ENCODE measurements at places on chromosomes 11 and 22. TPM values are rescaled to one million over a fixed set of nuclear protein-coding genes. Genes with fewer than 3 reads are reported as not detected.

ACP2 gene
- total RNA-seq, result 60.8 TPM

EI24 gene
- 94.6 TPM for total RNA-seq

KRTAP5-7 gene
- not detected for total RNA-seq

APLNR gene
- total RNA-seq, result 0.05 TPM

NXPE4 gene
- not detected for total RNA-seq

OR10D3 gene
- not detected for total RNA-seq

SMC1B gene
- total RNA-seq, result not detected

GGTLC2 gene
- not detected for total RNA-seq

KREMEN1 gene
- 84.1 TPM for total RNA-seq

GRCh38 chr22:24433828-24434470, 6.5 kb downstream of the ADORA2A start:
- peak; percentile 49 for DNase-seq

DNA sequence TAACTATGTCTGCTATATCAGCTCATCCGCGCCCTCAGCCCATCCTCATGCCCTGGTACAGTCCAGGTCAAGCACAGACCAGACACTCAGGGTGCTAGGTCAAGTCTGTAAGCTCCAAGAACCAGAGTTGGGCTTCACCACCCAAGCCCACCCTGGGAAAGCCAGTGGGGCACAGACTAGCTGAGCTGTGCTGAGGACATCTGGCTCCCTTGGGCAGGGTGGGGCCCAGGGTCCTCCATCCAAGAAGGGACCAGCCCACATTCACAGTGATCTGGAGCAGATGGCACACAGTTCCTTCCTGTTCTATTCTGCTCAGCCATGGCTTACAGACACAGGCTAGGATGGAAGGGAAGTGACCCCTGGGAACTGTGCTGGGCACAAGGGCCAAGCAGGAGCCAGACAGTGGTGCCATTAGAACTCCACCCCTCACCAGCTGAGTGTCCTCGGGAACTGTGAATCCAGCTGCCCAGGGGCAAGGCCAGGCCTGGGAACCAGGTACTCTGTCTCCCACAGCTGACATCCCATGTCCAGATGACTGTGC, 9.1 kb downstream of the P2RY6 start:
- DNase-seq, result no peak

GRCh38 chr22:28600546-28601143, 79.0 kb downstream of the TTC28 start:
- peak; percentile 66 for DNase-seq

DNA sequence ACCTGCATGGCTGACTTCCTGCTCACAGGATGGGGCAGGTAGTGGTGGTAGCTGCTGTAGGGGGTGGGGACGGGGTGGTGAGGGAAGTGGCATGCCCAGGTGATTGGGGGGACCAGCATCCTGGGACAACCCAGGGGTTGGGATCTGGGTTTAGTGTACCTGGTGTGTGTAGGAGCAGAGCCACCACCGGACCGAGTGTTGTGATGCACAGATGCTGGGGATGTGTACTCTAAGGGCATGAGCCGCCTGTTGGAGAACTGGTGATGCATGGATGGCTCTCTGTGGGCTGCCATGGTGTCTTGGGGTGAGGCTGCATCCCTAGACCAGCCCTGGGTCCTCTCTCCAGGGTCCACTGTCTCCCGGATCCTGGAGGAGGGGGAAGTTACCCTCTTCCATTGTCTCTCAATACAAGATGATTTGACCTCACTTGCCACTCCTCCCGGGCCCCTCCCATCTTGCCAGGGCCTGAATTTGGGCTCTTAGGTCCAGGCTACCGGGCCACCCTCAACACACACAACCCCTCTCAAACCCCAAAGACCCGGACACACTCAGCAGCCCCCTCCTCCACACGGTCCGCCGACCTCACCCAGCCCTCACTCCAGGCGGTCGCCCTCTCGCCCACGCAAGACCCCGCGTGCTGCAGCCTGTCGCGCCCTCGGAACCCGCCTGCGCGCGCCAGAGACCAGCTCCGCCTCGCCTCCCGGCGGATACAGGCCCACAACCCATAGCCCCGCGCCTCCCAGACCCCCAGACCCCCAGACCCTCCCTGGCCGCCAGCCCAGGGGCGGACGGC, 619 bp downstream of the LRRC75B start:
- peak; percentile 19 for DNase-seq

DNA sequence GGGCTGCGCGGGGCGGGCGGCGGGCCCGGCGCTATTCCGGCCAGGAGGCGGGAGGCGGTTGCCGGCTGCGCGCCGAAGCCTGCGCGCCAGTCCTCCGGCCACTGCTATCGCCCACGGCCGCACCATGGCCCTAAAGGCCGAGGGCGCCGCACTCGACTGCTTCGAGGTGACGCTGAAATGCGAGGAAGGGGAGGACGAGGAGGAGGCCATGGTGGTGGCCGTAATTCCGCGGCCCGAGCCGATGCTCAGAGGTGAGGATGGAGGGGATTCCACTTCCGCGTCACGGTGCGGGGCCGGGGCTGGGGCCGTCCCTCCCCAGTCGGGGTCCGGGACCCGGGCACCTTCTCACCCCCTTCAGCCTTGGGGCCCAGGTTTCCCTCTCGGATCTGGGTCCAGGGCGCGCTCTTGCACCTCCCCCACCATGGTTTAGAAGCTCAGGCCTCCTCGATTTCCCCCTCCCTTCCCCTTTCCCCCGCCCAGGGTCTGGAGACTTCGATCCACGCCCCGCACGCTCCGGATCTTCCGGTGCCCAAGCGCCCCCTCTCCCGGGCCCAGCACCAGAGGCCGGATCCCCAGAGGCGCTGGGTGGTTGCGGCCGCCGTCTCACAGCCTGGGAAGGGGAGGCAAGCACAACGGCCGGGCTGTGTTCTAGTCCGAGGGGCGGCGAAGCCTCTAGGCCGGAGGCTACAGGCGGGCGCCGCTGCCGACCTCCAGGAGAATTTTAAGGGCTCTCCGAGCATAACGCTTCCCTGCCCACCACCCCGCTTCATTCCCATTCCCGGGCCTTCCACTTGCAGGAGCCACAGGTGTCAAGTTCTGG, 517 bp downstream of the SPINDOC start:
- peak; percentile 63 for DNase-seq

DNA sequence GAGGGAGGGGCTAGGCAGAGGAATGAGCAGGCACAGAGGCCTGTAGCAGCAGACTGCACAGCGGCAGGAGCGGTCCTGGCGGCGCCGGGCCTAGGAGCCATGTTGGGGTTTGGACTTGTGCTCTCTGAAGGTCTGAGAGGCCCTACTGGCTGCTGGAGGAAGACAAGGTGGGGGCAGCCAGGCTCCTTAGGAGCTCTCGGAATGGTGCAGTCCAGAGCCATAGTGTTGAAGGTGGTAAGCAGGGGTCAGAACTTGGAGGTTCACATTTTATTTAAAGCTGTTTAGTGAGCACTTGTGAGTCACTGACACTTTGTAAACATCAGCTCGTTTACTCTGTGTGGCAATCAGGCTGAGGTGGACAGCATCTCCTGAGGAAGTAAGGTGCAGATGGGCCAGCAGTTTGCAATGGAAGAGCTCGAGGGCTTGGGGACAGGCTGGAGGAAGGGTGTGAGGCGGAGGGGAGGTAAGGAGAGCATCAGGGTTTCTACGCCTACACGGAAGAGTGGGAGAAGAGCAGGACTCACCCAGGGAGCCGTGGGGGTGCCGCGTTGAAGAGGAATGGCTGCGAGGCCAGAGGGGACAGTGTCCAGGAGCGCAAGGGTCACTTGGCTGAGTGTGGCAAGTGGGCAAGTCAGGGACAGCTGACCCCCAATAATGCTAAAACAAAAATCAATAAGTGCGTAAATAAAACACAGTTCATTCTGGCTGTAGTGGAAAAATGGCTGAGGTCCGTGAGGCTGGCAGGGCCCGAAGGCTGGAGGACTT, 10.0 kb upstream of the TMEM191C start:
- no peak for DNase-seq

- no peak for DNase-seq
Observed at GRCh38 chr11:66410191-66410590, 10.6 kb upstream of the NPAS4 start.

DNA sequence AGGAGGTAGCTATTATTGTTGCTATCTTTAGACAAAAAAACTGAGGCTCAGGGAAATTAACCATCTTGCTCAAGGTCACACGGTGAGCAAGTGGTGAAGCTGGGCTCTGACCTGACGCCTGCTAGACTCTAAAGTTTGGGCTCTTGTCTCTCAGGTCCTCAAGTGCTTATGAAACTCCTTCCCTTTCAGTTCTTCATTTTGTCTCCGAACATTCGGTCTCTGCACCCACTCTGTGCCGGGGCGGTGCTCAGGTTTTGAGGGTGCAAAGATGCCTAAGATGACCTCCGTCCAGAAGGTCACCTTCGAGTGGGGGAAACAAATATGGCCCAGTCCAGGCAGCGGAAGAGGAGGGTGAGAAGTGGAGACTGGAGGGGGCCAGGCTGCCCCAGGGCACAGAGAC, 16.0 kb downstream of the OVOL1 start:
- DNase-seq, result no peak

DNA sequence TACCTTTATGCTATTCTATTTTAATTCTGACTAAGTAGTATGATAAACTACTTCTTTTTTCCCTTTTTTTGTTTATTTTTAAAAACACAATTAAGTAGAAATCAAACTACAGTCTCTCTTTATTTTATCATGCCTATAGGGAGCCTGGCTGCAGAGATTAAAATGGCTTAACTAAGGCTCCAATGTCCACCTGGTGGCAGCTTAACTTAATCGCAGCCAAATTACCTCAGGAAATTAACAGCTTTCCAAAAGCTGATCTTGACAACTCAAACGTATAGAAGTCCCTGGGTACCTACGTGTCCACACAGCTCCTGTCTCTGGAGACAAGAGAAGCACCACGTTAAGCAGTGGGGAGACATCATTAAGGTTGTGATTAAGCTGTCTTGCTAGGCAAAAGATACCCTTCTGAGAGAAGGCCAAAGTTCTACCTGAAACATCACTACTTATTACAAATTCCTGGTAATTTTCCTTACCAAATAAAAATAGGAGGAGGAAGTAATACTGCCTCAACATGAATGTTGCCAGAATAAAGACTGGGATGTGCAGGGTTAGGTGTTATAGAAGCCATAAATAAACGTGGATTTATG, 63.2 kb upstream of the SNX19 start:
- DNase-seq, result peak; percentile 29

GRCh38 chr11:12483604-12484003, 106.2 kb downstream of the PARVA start:
- DNase-seq, result peak; percentile 40

- DNase-seq, result no peak
Observed at GRCh38 chr22:49540084-49540912, 287.4 kb downstream of the BRD1 start.

DNA sequence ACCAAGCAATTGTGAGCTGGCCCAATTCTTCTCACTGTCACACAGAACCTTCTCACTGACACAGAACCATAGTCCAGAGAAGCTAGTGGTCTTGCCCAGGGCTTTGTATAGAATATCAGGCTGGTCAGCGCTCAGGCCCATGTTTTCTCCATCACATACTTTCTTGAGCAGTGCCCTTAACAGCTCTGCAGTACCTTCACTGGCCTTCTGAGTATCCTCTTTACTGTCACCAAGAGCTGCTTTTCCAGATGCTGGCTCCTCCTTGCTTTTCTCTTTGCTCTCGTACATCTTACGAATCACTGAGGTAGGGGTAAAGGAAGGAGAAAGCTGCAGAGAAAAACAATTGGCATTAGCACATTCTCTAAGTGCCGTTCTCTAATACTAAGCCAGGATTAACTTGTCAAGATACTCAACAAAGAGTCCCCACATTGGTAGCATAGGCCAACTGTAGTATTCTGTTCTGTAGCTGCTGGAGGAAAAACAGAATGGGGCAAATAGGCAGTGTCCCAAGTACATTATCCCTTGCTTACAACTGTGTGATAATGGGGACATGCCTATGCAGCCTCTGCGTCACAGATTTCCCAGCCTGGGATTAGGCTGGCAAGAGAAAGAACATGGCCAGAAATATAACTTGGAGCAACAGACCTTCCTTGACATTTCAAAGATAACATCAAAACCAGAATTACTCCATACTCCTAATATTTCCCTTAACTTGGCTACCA, 43.5 kb downstream of the DRG1 start:
- no peak for DNase-seq

GRCh38 chr11:110428956-110429730, 605 bp upstream of the FDX1 start:
- no peak for DNase-seq

- no peak for DNase-seq
Observed at GRCh38 chr22:46373921-46374662, 38.6 kb downstream of the TRMU start.

DNA sequence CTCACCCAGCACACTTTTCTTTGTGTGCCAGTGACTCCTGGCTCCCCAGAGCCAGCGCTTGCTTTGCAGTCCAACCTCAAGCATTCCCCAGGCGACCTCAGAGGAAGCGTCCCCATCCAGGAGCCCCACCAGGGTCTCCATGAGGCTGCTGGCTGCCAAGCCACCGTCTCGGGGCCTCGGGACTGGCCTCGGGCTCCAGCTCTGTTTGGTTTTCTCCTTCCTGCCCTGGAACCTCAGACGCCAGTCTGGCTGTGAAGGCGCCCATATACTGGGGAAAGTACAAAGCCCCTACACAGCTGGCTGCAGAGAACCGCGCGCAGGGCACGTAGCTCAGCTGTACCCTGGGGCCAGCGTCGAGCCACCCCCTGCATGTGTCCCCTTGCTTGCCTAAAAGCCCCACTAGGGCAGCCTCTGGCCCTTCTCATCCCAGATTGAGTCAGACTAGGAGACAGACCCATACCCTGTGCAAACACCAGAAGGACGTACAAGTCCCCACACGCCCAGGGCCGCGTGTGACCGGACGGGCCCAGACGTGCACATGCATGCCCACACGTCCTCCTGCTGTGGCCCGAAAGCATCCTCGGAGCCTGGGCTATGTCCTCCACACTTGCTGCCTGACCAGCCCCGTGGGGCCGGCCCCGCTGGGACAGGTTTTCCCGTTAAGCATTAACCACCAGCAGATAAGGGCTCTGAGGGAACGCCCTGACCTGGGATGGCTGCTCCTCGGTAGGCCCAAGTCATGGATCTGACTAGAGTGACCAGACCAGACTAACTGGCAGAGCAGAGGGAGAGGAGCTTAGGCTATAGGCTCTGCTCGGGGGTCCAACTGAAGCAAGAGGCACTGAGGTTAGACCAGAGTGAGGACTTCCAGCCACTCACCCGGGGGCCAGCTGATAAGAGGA, 4.2 kb upstream of the SYT8 start:
- peak; percentile 76 for DNase-seq

DNA sequence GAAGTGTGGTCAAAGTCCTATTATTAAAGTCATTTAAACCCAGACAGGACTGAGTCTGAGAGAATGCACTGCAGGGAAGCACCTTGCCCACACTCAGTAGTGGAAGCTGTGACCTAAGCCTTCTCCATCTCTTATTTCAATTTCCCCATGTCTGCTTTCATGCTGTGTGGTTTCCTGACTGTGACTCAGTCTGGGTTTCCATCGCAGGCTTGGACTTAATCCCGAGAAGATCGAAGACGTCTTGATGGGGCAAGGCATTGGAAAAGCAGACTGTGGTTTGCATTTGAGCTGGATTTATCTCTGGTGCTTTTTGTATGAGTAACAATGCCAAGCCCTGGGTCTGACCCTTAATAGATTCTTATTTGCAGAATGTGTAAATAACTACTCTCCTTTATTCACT, 238.9 kb downstream of the NTM start:
- peak; percentile 78 for DNase-seq

All from myocyte (in vitro differentiated cells).